Activated CD8-positive, alpha-beta memory T cell treated with anti-CD3 and anti-CD28 coated beads for 1 hour (primary cell): ENCODE measurements at places on chromosomes 4 and X.

DNA sequence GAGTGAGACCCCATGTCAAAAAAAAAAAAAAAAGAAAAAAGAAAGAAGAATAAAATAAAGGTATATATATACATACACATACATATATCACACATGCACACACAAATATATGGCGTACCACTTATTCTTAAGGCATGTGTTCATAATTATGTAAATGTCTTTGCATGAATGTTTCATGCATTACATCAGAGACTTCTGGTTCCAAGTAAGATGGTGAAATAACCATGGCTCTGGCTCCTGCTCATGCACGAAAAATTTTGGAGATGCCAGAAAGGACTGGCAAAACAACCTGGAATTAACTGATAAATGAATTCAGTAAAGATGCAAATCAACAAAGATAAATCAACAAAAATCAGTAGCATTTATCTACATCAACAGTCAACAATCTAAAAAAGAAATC lies 19.7 kb upstream of the FHIP1A start:
- DNase-seq = no peak

DNA sequence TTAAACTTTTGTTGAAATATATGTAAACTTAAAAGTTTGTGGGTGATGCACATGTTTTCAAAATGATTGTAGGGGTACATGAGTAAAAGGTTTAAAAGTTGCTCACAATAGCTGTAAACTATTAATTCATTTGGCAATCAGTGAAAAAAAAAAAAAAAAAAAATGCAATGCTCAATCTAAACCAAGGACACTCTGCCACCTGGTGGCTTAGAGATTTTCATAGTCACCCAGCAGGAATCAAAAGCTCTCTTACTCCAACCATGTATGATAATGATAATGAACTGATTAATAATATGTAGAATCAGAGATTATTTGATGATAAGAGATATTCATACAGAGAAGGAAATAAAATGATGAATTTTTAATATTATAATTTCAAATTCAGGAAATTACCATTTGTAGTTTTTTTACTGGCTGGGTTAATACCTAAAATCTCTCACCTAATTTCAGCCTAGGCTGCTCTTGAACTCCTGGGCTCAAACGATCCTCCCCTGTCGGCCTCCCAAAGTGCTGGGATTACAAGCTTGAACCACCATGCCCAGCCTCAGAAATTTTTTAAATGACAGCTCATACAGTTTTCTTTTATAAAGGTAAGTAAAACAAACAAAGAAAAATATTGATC lies 46.9 kb upstream of the SLC25A4 start:
- no peak for DNase-seq

DNA sequence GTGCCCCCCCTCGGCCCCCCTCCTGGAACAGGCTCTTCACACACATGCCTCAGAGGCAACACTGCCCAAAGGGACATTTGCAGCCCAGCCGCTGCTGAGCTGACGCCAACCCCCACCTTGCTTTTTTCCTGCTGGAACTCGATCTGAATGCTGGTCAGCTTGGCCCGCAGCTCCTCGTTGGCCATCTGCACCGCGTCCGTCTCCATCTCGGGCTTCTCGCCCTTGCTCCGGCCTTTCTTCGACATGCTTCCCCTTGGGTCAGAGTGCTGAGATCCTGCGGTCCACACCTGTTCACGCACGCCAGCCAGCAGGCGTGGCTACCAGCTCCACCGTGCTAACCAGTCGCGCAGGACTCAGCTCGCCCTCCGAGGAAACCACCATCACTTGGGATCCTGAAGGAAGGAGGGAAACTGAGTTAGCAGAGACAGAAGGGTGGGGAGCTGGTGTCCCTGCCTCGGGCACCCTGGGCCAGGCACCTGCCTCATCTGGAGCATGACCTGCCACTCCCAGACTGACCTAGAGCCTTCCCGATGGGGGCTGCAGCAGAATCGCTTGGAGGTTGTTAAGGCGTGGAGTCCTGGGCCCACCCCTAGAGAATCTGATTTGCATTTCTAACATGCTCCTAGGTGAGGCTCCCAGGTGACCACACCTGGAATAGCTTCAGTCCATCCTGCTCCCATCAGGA lies 87.6 kb downstream of the JAKMIP1 start:
- no peak for DNase-seq

- no peak for DNase-seq
These were observed 71.3 kb downstream of the POU4F2 start for GRCh38 chr4:146709956-146710355.

DNA sequence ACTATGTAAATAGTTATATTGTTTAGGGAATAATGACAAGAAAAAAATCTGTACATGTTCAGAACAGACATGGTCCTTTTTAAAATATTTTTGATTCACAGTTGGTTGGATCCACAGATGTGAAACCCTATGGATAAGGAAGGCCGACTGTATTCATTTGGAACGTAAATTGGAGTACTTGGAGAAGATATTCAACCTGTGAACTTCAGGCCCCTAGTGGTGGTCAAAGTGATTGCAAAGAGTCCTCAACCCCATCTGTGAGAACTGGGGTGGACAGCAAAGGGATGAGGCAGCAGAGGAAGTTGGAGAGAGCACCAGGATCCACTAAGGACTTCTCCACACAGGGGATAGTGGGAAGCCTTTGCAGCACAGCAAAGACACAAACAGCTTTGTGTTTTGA lies 6.2 kb upstream of the CXCL13 start:
- no peak for DNase-seq

DNA sequence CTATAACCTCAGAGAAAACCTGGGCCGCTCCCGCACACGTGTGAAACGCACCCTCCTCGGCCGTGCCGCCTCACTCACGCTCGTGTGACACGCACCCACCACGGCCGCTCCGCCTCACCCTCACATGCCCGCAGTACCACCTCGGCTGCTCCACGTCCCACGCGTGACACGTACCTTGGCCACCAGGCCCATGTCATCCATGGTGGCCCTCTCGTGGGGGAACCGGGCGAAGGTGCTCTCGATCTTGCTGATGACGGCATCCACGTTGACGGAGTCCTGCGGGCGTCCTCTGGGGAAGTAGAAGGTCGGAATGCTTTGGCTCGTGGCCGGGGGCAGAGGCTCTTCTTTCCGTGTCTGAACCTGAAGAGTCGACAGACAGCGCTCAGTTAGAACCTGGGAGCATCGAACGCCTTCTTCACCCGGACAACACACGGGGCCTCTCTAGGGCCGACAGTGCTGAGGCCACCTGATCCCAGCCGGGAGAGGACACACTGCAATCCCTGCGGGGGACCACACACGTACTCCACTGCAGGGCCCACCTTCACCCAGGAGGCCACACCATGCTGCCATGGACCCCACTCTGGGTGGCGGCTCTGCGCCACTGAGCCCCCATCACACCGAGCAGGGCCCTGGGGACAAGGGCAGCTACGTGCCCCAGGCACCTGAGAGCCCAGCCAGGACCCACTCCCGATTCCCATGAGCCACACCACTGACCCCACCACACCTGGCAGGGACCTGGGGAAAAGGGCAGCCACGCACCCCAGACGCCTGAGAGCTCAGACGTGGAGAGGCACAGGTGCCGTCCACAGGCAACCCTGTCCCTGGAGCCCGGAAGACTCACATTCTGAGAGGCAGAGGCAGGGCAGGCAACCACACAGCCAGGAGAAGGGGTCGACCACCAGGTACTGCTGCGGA lies 25.2 kb downstream of the PPP2R3B start:
- DNase-seq = no peak

DNA sequence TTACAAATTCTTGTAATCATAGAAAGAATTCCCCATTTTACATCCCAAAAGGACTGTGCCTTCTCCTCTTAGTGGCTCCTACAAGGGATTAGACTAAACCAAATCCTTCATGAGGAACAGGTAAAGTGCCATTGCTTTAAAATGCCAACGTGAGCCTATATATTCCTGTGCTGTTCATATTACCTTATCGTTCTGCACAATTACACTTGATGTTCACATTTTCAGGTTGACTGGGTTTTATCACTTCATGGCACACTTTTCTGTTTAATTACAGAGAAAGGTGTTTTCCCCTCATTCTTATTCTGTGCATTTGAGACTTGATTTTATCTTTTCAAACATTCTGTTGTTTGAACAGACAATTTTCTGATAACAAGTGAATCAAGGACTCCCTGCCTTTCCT lies 645.6 kb upstream of the FTHL17 start:
- no peak for DNase-seq

DNA sequence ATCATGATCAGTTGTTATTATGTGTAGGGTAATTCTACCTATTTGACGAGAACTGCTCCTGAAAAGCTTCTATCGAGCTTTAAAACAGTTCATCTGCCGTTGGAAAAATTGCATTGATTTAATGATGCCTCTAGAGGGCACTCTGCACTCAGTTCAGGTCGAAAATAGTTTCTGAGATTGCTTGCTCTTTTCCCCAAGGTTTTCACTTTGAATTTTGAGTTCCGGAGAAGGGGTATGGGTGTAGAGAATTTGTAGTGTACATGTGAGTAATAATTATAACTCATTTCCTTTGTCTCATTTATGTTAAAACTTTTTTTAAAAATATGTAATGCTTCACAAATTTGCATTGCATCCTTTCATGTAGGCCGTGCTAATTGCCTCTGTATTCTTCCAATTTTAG lies 28.4 kb upstream of the TNIP3 start:
- no peak for DNase-seq

DNA sequence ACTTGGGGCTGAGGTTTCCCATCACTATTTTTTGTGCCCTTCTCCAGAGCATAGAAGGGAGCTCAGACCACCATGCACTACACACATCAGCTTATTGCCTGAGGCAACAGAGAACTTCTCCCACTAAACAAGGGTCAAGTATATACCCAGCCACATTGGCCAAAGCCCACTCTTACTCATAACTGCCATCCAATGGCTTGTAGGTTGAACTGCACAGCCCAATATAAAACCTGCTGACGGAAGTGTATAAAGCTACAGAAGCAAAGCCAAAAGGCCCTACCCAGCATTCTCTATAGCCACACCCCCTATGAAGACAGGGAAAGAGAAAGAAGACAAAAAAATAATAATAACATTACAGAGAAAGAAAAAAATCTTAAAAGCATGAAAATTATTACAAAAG lies 139.7 kb downstream of the LRBA start:
- no peak for DNase-seq

GRCh38 chr4:97582890-97583289 lies 560.4 kb downstream of the STPG2 start:
- DNase-seq = no peak

- no peak for DNase-seq
These were observed 27.4 kb downstream of the FAM149A start for GRCh38 chr4:186131935-186132334.

DNA sequence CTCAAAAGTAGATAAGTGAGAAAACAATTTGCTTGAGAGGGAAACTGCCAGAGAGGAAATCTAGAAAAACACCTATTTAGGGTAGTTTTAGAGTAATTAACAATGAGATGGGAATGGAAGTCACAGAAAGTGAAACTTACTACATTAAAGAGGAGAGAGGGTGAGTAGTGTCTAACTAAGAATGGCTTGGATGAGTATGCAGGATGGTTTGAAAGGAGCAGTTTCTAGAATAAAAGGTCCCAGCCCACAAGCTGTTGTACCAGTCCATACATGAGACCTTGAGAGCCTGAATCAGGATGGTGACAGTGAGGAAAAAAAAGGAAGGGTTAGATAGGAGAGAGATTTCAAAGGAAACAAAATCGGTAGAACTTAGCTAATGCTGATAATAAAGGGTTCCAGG lies 1.3 kb downstream of the GAR1 start:
- no peak for DNase-seq

DNA sequence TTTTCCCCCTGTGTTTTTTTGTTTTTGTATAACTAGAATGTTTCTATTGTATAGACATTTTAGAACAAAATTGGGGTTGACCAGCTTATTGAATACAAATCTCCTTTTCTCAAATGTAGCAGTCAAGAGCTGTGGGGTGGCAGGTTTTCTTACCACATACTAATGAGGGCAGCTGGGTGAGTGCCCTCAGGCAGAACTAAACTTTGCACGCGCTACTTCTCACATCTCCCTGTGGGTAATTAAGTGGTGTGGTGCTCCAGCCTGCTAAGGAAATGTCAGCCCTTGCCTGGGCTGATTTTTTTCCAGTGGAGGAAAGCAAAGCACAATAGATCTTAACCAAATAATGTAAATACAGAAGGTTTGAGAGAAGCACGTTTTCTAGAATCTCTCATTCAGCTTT lies 717.6 kb upstream of the TENM3 start:
- DNase-seq = no peak

DNA sequence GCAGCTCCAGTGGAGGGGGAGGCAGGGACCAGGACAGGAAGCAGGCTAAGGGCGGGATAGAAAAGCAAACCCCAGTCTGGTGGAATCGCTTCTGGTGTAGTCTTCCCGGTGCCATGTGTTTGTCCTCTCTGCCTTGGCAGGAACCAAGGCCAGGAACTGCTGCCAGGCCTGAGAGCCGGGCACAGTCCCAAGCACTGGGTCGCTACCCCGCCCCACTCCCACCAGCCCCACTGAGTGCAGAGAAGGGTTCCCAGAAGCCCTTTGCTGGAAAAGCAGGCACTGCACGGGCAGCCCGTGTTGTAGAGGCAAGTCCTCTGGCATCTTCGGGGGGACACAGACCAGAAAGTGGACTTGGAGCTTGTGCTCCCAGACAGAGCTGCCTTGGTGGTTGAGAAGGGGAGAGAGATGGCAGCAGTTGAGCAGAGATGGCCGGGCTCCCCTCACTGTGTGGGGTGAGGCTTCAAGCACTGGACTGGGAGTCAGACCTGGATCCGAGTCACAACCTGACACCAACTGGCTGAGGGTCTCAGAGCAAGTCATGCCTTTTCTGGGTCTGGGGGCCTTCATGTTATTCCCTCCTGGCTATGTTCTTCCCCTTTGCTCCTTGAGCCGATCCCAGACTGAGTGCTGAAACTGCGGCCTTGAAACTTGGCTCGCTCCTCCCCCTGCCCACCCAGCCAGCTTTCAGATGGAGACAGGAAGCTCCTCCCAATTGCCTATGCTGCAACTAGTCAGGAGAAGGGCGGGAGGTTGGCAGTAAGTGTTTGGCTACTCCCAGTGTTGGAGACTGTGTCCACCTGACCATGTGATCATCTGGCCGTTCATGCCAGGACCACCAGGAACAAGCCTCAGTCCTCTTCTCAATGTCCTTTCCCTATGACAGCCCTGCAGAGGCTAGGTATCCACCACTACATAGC lies 59.7 kb upstream of the MTM1 start:
- no peak for DNase-seq

GRCh38 chr4:158912806-158913205 lies 144.0 kb downstream of the FNIP2 start:
- DNase-seq = no peak

- DNase-seq = no peak
These were observed 521.6 kb upstream of the SLIT2 start for GRCh38 chr4:19729886-19730651.

- DNase-seq = no peak
These were observed 98.9 kb upstream of the PDLIM3 start for GRCh38 chr4:185634066-185634652.

- DNase-seq = peak; percentile 28
These were observed 7.5 kb downstream of the SEPTIN6 start for GRCh38 chrX:119685225-119686066.

- DNase-seq = no peak
These were observed 1.2 kb downstream of the PPARGC1A start for GRCh38 chr4:23888421-23889319.

GRCh38 chr4:120777459-120777858 lies 145.1 kb downstream of the PRDM5 start:
- no peak for DNase-seq

GRCh38 chr4:6172093-6172926 lies 28.0 kb downstream of the JAKMIP1 start:
- DNase-seq = no peak

GRCh38 chr4:86500527-86500926 lies 93.6 kb upstream of the PTPN13 start:
- no peak for DNase-seq
